Right cardiac atrium (tissue), 5 donors: ENCODE measurements at places on chromosomes 6 and 20. TPM values are rescaled to one million over a fixed set of nuclear protein-coding genes. Genes with fewer than 3 reads are reported as not detected.

The CGA gene
- total RNA-seq, result 0.50 TPM

The CDH4 gene
- total RNA-seq, result 0.39 TPM

The DEFB132 gene
- total RNA-seq, result not detected

The DEF6 gene
- total RNA-seq, result 3.6 TPM

The LRRC73 gene
- total RNA-seq, result 0.82 TPM

The SLC52A3 gene
- total RNA-seq, result 1.4 TPM

The BMP2 gene
- 2.6 TPM for total RNA-seq

The PI16 gene
- total RNA-seq, result 41.7 TPM

The GLP1R gene
- 9.4 TPM for total RNA-seq

The VNN1 gene
- 0.65 TPM for total RNA-seq

The CLVS2 gene
- not detected for total RNA-seq

The TMEM244 gene
- total RNA-seq, result not detected

The KHDRBS2 gene
- total RNA-seq, result not detected

The CLPSL1 gene
- not detected for total RNA-seq

The LGSN gene
- not detected for total RNA-seq
